Fibroblast of pulmonary artery (primary cell): ENCODE measurements at places on chromosomes 16 and 17.

GRCh38 chr17:45675012-45675411, 109.1 kb upstream of the CRHR1 start:
- DNase-seq, result no peak

DNA sequence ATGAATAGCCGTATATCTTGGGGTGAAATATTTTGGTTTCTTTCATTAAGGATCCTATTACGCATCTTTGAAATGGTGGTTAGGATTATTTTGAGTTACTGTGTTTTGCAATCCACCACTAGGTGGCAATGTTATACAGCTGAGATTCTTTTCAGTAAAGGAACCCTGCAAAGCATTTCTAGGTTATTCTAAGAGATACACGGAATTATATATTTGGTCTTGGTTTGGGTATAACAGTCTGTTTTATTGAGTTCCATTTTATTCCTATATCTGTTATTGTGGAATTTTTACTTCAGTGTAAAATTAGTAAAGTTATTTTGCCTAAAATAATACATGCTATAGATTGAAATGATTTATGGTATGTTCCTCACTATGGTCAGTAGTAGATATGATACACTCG, 62.9 kb upstream of the CPHXL start:
- DNase-seq, result peak; percentile 67

DNA sequence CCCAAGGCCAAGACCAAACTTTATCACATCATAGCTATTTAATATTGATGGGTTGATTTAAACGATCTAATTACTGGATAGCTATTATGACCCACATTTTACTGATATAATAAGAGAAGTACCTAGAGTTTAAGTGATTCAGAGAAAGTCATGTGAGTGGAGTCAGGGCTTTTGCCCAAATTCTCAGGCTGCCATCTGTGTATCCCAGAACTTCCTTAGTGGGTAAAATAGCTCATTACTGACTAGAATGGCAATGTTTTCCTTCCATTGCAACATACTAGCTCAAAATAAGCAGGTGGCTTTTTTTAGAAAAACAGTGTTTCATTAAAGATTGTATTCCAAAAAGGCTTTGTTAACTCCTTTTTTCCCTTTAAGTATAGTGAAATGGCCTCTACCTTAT, 113.9 kb upstream of the MAF start:
- DNase-seq, result no peak

DNA sequence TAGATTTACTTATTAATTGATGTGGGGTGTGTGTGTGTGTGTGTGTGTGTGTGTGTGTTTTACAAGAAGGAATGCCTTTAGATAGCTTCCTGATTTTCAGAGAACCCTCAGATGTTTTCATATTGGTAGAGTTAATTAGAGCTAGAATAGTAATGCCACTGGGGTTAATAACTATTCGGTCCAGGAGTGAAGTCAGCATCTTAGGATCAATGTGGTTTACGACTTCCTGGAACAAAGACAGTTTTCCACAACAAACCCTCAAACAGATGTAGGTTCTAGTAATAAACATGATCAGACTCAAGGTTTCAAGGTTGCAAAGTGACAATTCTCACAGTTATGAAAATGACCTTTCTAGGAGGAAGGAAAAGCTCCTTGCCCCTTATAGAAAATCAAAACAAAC, 12.2 kb upstream of the SLC52A1 start:
- no peak for DNase-seq

DNA sequence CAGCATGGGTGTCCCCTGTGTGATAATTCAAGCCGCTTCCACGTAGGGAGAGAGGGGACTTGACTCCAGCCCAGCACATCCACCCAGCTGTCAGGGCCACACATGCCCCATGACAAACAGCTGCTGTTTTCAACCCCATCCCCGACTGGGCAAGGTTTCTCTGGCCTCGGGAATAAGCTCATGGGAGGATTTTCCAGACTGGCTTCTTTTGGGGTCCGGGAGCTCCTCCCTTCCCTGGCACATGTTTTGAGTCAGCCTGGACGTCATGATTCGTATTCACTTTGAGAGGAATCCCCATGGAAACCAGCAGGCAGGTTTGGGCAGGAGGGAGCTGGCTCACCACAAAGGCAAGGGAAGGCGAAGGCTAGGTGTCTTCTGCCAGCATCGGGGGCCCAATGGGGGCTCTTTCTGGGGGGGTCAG, 156.4 kb downstream of the CMIP start:
- DNase-seq, result peak; percentile 64
